ENCODE measurements at places on chromosomes 1 and 21. TPM values are rescaled to one million over a fixed set of nuclear protein-coding genes. Genes with fewer than 3 reads are reported as not detected.

Gene CHODL
- 0.37 TPM for polyA plus RNA-seq

DNA sequence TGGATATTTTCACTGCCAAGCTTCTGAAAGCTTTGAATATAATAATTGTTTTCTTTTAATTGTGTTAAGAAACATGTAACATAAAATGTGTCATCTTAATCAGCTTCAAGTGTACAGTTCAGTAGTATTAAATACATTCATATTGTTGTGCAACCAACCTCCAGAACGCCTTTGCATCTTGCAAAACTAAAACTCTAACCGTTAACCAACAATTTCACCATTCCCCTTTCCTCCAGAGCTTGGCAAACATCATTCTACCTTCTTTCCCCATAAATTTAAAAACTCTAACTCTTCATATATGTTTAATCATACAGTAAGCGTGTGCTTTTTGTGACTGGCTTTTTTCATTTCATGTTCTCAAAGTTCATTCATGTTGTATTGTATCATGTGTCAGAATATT, 2.1 kb downstream of the MNDA start:
- DNase-seq = no peak

Gene LAMTOR5
- polyA plus RNA-seq = 214 TPM

Gene TRIM17
- 0.62 TPM for polyA plus RNA-seq

Gene OR2M3
- not detected for polyA plus RNA-seq

DNA sequence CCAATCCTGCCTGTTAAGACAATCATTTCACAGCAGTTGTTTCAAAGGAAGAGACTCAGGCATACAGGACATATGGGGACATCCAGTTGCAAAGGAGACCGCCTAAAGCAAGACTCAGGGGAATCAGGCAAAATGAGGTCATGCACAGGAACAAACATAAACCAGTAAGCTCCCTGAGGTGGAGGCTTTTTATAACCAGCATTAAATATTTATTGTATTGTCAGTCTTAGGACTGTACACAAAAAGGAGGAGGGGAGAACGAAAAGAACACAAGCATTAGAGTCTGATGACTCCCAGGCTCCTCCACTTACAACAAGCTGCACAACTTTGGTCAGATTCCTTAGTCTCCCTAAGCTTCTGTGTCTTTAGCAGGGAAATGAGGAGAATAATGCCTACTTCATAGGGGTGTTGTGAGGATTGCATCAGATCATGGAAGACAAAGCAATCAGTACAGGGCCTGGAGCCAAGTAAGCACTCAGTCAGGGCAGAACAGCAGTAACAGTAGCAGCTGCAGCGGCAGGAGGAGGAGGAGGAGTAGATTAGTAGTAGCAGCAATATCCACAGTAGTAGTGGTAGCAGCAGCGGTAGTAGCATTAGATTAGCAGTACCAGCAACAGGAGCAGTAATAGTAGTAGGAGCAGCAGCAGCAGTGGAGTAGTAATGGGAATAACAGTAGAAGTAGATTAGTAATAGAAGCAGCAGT, 54.2 kb upstream of the SPATA6 start:
- DNase-seq = no peak

Gene TRIM63
- polyA plus RNA-seq = not detected

GRCh38 chr1:228308085-228308601, 98.5 kb downstream of the TRIM11 start:
- DNase-seq = no peak

DNA sequence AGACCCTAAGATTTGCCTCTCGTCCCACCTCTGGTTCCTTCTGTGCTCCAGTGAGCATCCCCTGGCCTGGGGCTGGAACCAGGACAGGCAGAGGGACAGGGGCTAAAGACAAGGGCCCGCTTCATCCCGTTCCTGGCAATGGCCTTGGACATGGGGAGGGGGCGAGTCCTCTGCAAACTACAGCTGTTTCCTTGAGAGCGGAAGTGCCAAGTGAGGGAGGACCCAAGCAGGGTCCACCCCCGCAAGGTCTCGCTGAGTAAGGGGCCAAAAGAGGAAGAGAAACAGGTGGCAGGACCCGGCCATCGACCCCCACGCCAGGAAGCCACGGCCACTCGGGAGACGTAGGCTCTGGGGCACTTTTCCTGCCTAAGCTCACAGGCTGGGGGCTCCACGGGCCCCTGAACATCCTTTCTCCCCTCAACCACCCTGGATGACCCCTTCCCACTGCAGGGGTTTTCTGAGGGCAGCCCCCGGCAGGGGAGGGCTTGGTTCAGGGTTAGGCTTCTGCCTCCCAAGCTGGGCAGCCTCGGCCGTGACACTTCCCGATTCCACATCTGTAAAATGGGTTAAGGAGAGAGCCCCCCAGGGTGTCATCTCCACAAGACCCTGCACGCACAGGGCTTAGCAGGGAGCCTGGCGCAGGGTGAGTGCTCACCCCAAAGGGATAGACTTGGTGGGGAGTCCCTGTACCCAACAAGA, 17.9 kb upstream of the PLEKHG5 start:
- no peak for DNase-seq

GRCh38 chr1:192901500-192901899, 92.7 kb downstream of the RGS2 start:
- DNase-seq = peak; percentile 69
